ENCODE measurements at places on chromosomes 3 and 15.

GRCh38 chr15:83612226-83612625, 41.7 kb upstream of the ADAMTSL3 start:
- no peak for DNase-seq

DNA sequence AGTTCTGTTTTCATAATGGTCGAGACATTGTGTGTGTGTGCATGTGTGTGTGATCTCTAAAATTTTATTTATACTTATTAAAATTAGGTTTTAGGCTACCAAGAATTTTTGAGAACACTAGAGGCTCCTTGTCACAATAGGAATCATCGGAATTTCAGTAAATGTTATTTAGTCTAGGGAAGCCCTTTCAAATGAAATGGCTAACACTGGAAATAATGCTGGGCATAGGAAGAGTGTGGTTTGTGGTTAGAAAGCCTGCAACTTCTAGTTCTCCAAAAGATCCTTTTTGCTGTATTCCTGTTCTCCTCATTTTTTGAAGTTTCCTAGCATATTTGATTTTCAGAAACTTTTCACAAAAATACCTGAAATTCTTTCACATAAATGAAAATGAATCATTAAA, 92.5 kb upstream of the MBNL1 start:
- DNase-seq = no peak

- DNase-seq = no peak
Observed at GRCh38 chr3:33915796-33916546, 117.5 kb downstream of the PDCD6IP start.

DNA sequence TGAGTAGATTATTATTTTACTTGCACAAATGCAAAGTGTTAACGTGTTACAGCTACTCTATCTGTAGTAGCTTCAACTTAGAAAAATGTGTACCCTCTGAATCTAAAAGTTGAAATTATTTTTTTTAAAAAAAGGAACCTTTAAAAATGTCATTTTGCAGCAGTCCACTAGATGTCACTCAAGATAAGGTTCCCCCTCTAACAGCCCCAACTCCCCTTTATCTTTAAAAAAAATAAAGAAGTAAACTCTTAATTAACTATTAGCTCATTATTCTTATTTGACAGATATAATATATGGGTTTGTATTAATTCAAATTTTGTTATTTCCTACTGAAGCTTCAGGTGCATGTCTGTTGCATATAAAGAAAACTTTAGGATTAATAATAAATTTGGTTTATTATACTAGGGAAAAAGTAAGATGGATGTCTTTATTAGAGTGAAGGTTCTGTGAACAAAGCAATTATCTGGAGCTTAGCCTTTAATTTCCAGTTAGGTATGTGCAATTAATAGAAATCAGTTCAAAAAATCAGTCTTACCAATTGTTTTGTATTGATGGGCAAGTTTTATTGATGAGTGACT, 288.5 kb downstream of the VGLL3 start:
- DNase-seq = no peak

DNA sequence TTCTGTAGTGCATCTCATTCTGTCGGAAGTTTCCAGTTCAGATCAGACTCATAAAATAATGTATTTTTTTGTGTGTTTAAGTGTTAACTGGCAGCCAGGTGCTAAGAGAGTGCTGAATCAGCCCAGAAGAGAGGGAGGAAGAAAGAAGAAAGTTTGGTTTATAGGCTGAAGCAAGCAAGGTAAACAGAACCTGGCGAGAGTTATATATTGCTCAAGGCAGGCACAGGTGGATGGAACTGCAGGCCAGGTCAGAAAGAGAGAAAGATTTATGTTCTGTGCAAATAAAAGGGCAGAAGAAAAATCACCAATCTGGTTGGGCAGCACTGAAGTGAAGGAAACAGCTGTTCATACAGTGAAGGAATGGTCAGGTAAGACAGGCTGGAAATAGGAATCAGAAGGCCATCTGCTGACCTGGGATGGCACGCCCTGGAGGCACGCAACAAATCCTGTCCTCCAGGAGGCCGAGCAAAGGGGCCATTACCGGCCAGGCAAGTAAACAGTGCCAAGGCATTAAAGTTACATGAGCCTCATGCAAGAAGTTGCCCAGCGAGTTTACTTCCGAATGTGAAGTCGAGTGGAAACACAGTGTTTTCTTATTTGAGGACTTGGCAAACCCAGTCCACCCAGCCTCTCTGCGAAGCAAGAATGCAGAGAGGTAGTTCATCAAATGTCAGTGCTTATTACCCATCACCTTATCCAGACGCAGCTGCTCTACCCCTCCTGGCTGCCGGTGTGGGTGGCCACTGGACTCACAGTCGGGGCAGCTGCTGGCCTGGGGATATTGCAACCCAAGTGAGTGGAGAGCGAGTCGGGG, 309.8 kb downstream of the VPS13C start:
- DNase-seq = no peak

Measured in suprapubic skin (tissue), 4 donors.